T-helper 1 cell (primary cell): ENCODE measurements at places on chromosomes 11 and 22.

- DNase-seq = no peak
Observed at GRCh38 chr11:119573858-119574257, 150.9 kb upstream of the THY1 start.

DNA sequence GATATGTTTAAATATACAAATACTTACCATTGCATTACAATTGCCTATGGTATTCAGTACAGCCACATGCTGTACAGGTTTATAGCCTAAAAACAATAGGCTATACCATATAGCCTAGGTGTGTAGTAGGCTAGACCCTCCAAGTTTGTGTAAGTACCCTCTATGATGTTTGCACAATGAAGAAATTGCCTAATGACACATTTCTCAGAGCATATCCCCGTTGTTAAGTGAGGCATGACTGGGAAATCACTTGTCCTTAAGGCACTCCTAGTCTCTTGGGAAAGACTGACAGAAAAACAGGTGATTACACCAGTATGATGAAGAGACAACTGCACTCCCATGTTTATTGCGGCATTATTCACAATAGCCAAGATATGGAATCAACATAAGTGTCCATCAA, 187.2 kb downstream of the SPON1 start:
- no peak for DNase-seq

DNA sequence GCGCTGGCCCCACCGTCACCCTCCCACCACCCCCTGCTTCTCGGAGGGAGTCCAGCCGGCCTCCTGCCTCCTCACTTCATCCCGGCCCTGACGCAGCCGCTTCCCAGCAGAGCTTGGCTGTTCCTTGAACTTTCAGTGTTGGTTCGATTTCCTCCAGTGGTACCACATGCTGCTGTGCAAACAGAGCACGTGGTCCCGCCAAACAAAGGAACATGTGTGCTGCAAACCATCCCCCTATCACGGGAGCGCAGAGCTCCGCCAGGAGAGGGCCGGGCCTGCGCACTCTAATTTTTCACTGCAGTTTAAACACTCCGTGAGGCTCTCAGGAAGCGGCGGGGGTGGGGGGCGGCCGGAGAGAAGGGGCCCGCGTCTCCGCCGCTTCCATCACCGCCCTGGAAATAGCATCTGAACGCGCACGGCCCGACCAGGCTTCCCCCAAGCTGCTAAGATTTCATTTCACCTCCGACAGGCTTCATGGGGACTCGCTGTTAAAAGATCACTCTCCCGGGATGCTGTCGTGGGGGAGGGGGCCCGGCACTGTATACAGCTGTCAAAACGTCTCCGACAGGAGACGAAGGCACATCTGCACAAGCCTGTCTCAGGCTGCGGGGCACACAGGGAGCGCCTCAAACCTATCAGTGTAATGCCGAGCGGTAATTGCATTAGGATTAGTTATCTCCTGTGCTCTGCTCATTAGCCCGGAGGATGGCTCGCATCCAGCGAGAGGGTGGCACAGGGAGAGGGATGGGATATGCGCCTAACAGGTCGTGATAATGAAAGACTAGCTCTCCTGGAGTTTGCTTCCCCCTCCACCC, 269.9 kb upstream of the SORL1-AS1 start:
- no peak for DNase-seq

- DNase-seq = no peak
Observed at GRCh38 chr11:114137838-114138237, 78.3 kb downstream of the ZBTB16 start.

DNA sequence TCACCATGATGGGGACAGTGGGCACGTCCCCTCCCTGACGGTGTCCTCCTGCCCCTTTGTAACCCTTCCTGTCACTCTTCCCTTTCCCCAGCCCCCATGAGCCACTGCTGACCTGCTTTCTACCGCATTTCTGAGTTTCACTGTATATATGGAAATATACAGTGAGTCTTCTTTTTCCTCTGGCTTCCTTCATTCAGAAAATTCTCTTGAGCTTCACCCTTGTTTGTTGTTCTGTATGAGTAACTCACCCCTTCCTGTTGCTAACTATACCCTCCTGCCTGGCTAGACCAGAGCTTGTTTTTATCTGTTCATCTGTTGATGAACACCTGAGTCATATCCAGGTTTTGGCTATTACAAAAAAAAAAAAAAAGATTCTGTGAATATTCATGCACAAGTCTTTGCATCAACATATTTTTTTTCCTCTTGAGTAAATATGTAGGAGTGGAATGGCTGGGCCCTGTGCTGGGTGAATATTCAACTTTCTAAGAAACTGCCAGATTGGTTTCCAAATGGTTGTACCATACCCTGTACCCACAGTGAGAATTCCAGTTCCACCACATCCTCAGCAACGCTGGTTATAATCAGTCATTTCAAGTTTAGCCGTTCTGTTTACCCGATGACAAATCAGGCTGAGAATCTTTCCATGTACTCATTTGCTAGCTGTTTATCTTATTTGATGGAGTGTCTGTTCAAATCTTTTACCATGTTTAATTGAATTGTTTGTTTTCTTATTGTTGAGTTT, 62.0 kb downstream of the IGF2 start:
- DNase-seq = no peak

DNA sequence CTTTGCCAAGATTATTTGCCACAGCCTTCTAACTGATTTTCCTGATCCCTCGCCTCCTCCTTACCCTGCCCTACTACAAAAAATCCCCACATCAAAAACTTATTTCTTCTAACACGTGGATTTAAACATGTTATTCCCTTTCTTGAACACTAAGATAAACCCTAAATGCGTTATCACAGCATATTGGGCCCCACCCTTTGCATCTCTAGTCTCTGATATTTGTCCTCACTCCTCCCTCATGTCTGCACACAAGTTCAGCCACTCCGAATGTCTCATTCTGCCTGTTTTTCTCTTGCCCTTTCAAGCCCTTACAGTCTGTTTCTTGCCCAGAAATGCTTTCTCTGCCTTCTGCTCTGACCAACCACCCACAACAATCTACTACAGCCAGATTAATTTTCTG, 10.6 kb upstream of the ACER3 start:
- no peak for DNase-seq

DNA sequence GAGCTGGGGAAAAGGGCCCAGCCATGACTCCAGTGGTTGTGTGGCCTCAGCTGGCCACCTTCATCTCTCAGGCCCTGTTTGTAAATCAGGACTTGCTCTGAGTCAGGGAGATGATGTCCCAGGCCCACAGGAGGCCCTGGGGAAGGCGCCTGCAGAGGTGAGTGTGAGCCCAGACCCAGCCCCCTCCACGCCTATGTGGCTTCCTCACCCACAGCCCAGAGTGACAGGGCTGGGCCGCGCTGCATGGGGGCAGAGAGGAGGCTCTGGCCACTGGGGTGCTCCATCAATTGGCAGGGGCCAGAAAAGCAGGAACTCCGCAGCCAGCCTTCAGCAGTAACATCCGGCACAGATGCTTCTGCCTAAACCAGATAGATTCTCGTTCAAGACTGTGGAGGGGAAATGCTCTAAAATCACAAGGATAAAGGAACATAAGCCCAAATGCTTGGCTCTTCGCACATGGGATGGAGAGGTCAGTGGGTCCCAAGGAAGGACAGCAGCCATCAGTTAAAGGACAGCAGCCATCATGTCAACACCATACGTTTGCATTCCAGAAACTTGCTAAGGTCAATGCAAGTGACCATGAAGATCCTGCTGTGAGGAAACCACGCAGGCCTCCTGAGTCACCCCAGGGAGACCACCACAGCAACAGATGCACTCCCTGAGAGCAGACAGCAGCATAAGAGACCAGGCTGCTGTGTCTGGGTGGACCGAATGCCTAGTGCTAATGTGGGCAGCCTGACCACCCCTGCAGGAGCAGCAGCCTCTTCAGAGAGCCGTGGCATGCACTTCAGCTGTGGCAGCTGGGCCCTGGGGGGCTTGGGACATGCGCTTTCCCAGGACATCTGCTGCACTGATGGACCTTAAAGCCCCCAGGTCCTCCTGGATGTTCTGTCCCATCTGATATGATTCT, 28.3 kb downstream of the OSBPL5 start:
- no peak for DNase-seq

GRCh38 chr11:80365076-80365725, 924.4 kb upstream of the TENM4 start:
- no peak for DNase-seq

- peak; percentile 76 for DNase-seq
Observed at GRCh38 chr22:20079745-20080444, at the start of gene DGCR8. TSS of gene DGCR8 (plus strand) at chr22:20080241. CDS start at chr22:20085964, 5,723 bp downstream.

DNA sequence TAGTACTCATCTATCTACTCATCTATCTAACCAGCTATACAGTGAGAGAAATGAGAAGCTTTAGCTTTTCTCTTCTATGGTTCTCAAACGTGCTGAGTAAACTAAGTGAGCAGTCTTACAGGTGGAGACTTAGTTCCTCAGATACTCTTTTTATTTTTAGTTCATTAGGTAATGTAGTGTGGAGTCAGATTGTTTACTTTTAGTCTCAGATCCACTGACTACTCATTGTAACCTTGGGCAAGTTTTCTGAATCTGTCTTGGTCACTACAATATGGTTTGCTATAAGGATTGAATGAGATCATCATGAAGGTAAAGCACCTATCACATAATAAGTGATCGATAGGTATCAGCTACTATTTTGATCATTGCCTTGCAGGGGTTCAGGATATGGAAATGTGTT, 160.1 kb downstream of the RAB38 start:
- no peak for DNase-seq

DNA sequence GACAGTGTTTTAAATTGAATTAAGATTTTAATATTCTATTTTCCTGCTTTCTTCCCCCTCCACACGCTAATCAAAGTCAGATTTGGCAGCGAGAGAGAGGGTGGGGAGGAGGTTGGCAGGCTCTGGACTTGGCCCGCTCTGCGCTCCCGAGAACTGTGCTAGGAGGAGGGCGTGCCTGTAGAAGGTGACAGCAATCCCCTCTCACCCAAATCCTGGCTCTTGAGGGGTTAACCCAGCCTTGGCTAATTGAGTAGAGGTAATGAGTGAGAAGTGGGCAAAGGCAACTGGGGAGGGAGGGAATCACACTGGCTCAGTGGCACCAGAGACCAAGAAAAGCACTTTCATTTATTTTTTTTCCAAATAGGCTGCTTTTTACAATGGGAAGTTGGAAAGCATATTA, 42.2 kb downstream of the BUD13 start:
- no peak for DNase-seq

DNA sequence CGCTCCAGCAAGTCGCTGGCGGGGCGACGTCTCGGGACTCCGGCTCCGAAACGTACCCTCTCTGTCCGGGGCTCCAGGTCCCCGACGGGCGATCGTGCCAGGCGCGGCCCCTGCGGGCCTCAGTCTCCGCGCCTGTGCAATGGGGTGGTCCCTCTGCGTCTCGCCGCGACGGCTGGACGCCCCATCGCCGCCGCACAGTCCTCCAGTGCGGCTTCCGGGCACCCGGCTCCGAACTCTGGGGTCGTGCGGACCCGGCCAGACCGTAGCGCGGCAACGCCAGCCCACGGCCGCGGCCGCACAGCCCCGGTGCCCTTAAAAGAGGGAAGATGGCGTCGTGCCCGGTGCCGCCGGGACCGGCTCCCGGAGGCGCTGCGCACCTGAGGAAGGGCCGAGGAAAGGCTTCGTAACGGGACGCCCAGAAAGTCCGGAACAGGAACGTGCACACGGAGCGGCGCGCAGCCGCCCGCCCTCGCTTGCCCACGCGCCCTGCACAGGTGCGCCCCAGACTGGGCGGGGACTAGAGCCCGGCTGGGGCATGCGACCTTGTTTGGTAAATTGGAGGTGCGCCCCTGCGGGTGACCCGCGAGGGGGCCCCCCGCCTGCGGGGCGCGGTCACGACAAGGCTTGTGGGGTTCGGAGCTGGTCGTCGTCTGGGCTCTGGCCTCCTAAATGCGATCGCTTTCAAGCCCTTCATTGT, 525 bp downstream of the BIK start:
- peak; percentile 42 for DNase-seq

GRCh38 chr11:77232242-77232641, 69.2 kb downstream of the GDPD4 start:
- no peak for DNase-seq

DNA sequence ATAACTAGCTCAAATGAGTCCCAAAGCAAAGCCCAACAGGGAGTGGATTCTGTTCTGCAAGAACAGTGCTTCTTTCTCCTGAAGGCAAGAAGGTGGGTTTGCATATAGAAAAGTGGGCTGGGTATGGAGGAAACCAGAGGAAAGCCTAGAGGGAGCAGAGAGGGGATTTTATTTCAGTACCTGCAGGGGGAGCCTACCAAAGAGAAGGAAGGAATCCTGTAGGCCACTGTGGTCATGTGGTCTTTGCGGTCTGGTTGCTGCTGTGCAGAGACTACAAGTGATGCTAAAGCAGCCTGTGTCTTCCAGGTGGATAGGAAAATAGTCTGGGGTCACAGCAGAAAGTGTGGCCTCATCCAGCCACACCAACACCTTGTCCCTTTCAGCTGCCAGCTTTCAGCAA, 33.2 kb upstream of the ZBTB16 start:
- peak; percentile 15 for DNase-seq

DNA sequence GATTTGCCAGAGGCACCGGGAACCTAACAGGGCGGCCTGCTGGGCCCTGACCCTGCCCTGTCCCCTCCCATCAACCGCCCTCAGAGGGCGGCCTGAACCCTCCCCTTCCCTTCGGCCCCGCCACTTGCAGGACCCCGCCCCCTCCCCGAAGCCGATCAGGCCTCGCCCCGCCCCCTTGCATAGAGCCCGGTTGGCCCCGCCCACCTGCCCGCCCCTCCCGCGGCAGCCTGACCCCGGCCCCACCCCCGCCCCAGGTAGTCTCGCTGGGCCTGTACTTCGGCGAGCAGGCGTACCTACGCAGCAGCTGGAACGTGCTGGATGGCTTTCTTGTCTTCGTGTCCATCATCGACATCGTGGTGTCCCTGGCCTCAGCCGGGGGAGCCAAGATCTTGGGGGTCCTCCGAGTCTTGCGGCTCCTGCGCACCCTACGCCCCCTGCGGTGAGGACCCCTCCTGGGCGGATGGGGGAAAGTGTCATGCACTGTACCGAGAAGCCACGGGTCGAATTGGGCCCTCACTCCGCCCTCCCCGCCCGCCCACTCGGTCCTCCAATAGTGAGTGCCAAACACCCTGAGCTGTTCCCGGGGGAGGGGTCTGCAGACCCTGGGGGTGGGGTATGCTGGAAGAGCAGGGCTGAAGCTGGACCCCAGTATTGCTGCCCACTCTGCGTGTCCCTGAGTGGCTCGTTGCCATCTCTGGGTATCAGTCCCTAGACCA, 94.1 kb downstream of the CACNA1I start:
- peak; percentile 34 for DNase-seq

GRCh38 chr11:64858467-64859263, 14.2 kb upstream of the CDC42BPG start:
- peak; percentile 62 for DNase-seq

DNA sequence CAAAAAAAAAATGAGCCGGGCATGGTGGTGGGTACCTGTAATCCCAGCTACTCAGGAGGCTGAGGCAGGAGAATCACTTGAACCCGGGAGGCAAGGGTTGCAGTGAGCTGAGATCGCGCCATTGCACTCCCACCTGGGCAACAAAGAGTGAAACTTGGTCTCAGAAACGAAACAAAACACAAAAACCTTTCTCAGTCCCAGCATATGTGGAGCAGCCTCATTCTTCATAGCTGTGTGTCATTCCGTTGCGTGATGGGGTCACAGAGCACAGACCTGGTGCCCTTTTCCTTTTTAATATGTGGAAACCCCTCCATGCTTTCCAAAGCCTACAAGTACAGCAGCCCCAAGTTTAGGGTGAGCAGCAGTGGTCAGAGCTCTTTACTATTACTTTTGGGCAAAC, 13.7 kb downstream of the PEX26 start:
- DNase-seq = no peak

- no peak for DNase-seq
Observed at GRCh38 chr22:46425016-46425415, 89.5 kb downstream of the TRMU start.
